Activated CD4-positive, alpha-beta T cell treated with anti-CD3 and anti-CD28 coated beads, Interleukin-2, amount 10 ng/mL, durations not matched to agents 24 days and 14 days (primary cell): ENCODE measurements at places on chromosomes 1 and 21. TPM values are rescaled to one million over a fixed set of nuclear protein-coding genes. Genes with fewer than 3 reads are reported as not detected.

Gene TAL1
- total RNA-seq = not detected in 2 replicates

DNA sequence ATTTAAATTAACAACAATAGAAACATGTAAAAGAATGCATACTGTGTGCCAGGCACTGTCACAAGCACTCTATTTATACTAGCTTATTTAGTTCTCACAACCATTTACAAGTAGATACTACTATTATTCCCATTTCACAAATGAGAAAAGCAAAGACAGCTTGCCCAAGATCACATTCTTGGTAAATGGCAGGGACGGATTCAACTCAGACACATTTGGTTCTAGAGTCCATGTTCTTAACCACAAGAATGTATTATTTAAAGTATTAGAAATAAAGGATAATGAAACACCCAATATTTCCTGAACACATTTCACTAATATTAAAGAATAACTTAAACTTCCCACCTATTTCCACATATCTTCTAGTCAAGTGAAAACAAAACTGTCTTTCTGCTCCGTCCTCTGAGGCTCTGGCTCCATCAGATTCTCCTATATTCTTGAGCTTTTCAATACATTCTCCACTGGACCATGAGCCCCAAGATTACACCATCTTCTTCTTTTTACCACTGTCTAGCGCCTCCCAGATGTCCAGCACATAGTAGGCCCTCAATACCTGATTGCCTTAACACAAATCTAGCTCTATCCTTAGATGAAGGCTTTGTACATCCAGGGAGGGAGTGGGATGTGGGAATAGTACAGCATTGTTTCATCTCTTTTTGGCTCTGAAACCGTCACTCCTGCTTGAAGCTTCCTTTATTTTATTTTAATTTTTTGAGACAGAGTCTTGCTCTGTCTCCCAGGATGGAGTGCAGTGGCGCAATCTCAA, 29.3 kb downstream of the SOD1 start:
- H3K27ac ChIP-seq = no peak overlapping the region
- no peaks in the 10 kb centered on the region for H3K27me3 ChIP-seq
- H3K36me3 ChIP-seq = peaks cover 68% of the 10 kb centered on the region
- H3K4me1 ChIP-seq = no peaks in the 10 kb centered on the region

- H3K4me3 ChIP-seq = no peak overlapping the region
- H3K27ac ChIP-seq = no peak overlapping the region
- H3K4me1 ChIP-seq = peaks cover 5% of the 10 kb centered on the region
- no peaks in the 10 kb centered on the region for H3K36me3 ChIP-seq
Measured at GRCh38 chr1:22750685-22751051, 40.0 kb downstream of the EPHB2 start.

- no peak overlapping the region for H3K4me3 ChIP-seq
- H3K4me1 ChIP-seq = no peaks in the 10 kb centered on the region
- no peak for DNase-seq
- no peaks in the 10 kb centered on the region for H3K27me3 ChIP-seq
- H3K36me3 ChIP-seq = no peaks in the 10 kb centered on the region
- no peak overlapping the region for H3K27ac ChIP-seq
Measured at GRCh38 chr1:11540773-11541160, 61.8 kb downstream of the DISP3 start.

Gene ZNF648
- not detected in 2 replicates for total RNA-seq

Gene PKNOX1
- total RNA-seq = 23.1 and 26.2 TPM in 2 replicates

- DNase-seq = no peak
- no peaks in the 10 kb centered on the region for H3K36me3 ChIP-seq
- H3K4me3 ChIP-seq = no peak overlapping the region
- no peaks in the 10 kb centered on the region for H3K27me3 ChIP-seq
Measured at GRCh38 chr1:34478515-34479076, 276.3 kb upstream of the GJB5 start.

Gene LCE2A
- not detected in 2 replicates for total RNA-seq

Gene TMOD4
- total RNA-seq = 1.3 and 1.8 TPM in 2 replicates

DNA sequence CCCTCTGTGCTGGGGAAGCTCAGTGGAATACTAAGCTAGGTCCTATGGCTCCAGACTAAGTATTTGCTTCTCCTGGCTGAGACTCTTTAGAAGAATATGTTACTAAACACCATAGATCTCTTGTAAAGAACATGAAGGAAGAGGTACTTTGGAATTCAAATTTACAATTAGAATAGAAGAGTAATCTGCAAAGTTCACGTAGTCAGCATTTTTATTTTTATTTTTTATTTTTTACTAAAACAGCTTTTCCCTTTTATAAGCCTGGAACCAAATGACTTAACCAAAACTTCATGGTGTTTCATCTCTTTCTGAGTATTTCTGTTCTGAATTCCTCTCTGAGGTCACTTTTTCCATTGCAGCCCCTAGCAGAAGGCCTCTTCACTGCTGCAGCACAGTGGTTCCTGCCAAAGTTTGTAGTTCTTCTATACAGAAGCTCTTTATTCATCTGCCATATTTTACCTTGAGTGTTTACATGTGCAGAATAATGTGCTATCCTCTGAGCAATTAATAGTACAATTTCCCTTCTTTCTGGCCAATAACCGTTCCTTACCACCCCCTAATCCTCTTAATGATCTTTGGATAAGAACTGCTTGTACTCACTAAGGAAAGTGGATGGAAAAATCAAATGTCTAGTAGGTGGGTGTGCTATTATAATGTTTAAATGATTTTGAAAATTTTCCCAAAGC, 27.2 kb downstream of the TSEN15 start:
- H3K36me3 ChIP-seq = no peaks in the 10 kb centered on the region
- peaks cover 9% of the 10 kb centered on the region for H3K4me1 ChIP-seq
- H3K27ac ChIP-seq = peak overlapping the region; percentile 39
- H3K4me3 ChIP-seq = no peak overlapping the region

DNA sequence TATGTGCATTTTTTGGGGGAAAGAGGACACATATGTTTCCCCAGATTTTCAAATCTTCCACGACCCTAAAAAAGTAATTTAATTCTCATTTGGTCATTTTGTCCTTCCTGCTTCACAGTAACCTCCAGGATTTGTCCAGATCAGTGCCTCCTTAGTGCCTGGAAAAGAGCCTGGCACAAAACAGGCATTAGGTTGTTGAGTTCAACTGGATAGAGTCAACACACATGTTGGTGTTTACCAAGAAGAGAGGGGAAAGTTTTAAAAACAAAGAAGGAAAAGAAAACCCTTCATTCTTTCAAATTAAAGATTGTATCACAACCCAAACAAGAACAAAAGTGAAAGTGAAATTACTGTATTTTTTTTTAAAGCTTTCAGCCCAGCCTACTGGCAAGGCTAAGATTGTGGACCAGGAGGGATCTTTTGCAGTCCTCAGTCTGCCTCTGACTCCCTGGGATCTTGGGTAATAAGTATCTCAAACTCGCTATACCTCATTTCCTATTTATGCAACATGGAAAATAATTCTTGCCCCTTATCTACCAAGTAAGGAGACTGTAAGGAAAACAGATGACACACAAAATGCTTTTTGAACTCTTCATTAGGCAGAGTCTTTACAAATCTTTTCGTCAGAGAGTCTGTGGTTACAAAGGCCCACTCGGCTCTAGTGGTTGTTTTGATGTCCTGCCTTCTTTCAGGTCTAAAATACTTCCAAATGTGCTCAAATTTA, 57.8 kb downstream of the ZNF281 start:
- H3K27me3 ChIP-seq = no peaks in the 10 kb centered on the region
- H3K4me3 ChIP-seq = peak overlapping the region; percentile 53
- H3K4me1 ChIP-seq = peaks cover 38% of the 10 kb centered on the region
- DNase-seq = peak; percentile 77
- H3K27ac ChIP-seq = peak overlapping the region; percentile 67

DNA sequence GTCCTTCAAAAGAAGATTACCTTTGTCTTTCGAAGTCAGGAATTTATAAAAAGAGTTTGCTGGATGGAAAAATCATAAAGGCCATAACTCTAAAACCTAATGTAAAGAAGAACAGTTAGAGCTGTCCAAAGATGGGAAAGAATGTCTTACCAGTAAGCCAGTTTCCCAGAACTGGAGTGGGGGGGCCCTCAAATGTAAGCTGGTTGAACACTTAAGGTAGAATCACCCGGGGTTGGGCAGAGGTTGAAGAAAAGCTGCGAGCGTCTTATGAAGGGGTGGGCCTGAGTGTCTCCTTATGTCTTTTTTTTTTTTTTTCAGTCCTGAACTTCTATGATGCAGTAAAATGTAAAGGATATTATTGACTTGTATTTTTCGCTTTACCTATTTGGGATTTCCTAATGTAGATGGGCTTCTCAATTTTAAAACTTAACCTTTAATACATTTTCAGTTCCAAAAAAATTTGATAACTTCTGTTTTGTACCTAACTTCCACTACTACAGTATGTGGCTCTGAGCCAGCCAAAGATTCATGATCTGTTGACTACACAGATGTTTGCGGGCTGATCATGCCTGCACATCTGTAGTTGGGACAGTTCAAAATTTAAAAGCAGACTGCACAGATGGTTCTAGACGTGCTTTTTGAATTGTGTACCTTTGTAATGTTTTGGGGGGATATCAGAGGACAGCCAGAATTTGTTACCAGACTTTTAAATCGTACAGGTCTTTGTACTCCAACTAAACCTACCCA, 43.6 kb downstream of the NFYC start:
- peaks cover 34% of the 10 kb centered on the region for H3K36me3 ChIP-seq
- H3K4me3 ChIP-seq = no peak overlapping the region
- peaks cover 32% of the 10 kb centered on the region for H3K4me1 ChIP-seq
- H3K27ac ChIP-seq = no peak overlapping the region
- DNase-seq = no peak

Gene ACOT11
- total RNA-seq = 1.3 and 1.6 TPM in 2 replicates

DNA sequence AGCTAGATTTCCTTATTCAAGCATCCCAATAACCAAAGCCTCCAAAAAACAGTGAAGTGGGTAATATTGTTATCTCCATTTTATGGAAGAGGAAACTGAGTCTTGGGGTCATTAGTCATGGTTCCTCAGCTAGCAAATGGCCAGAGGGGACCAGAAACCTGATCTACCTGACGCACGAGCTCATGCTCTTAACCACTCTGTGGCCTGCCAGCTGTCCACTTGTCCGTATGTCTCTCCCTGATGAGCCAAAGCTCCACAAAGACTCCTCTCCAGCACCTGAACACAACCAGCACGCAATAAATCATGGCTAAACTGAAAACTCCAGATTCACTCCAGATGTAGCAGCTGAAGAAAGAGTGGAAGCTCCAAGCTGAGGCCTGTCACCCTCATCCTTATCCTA, 5.8 kb downstream of the CAPN8 start:
- H3K36me3 ChIP-seq = no peaks in the 10 kb centered on the region
- H3K27me3 ChIP-seq = peaks cover 13% of the 10 kb centered on the region
- no peak for DNase-seq
- no peaks in the 10 kb centered on the region for H3K4me1 ChIP-seq

GRCh38 chr1:21836010-21836409, 23.9 kb downstream of the LDLRAD2 start:
- H3K4me1 ChIP-seq = no peaks in the 10 kb centered on the region
- H3K4me3 ChIP-seq = no peak overlapping the region
- H3K36me3 ChIP-seq = peaks cover 8% of the 10 kb centered on the region
- H3K27me3 ChIP-seq = no peaks in the 10 kb centered on the region

Gene HORMAD1
- not detected in 2 replicates for total RNA-seq

Gene RAB3B
- total RNA-seq = 0.02 TPM in 2 replicates

DNA sequence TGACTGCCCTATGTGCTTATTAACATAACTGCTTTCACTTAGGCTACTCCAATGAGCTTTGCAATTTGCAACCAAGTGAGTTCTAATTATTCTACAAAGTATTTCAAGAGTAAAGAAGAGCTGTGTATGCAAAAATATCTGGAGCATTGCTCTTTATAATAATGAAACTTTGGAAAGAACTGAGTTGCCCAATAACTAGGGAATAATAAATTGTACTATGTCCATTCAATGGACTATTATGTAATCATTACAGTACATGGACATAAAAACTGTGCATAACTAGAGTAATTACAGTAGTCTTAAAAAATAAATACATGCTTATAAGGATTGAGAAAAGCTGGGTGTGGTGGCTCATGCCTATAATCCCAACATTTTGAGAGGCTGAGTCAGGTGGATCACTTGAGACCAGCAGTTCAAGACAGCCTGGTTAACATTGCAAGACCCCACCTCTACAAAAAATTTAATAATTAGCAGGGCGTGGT, 70.3 kb upstream of the JAK1 start:
- H3K27me3 ChIP-seq = peaks cover 2% of the 10 kb centered on the region
- DNase-seq = no peak
- H3K4me1 ChIP-seq = peaks cover 2% of the 10 kb centered on the region
- no peaks in the 10 kb centered on the region for H3K36me3 ChIP-seq
- H3K27ac ChIP-seq = no peak overlapping the region

DNA sequence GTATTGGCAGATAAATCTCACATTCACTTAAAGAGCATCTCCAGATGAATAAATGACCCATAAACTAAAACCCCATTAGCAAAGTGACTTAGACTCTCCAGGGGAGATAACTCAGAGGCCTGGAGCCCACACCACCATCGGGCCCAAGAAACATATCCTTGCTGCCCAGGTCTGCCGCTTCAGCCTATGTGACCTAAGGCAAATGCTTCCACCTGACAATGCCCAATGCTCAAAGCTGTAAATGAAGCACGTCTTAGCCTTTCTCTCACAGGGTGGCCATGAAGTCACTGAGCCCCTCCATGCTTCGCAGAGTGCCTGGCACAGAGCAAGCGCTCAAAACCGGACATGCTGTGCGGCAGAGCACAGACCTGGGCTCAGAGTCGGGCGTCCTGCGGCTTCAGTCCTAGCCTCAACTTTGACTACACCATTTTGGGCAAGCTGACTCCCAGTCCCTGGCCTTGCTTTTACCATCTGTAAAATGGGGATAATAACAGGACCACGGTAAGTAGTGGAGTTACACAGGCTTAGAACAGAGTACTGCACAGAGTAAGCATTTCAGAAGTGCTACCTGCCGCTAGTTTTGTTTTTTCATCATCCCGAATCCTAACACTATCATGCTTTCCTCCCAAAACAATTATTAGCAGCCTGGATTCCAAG, 23.7 kb downstream of the NOL9 start:
- peaks cover 3% of the 10 kb centered on the region for H3K4me1 ChIP-seq
- no peak overlapping the region for H3K4me3 ChIP-seq
- H3K36me3 ChIP-seq = peaks cover 59% of the 10 kb centered on the region
- no peak for DNase-seq

- peaks cover 4% of the 10 kb centered on the region for H3K36me3 ChIP-seq
- no peak for DNase-seq
- peaks cover 28% of the 10 kb centered on the region for H3K27me3 ChIP-seq
- H3K27ac ChIP-seq = no peak overlapping the region
- H3K4me1 ChIP-seq = peaks cover 27% of the 10 kb centered on the region
- no peak overlapping the region for H3K4me3 ChIP-seq
Measured at GRCh38 chr1:40318970-40319621, 2.0 kb upstream of the COL9A2 start.

DNA sequence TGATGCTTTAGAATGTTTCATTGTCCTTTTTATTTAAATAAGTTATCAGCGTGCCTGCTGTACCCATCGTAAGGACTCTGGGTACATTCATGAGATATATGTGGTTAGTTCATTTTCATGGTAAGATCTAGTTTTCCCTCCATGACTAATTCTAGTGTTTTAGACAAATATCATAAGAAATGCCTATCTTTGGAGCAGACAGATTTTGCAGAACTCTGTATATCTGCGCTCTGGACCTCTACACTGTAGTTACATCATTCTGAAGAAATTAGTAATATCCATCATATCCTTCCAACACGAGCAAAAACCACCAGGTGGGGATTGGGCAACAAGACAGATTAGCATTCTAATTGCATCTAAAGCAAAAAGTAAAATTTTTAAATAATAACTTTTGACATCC, 499.2 kb downstream of the SETD4 start:
- H3K27me3 ChIP-seq = peaks cover 6% of the 10 kb centered on the region
- H3K4me3 ChIP-seq = no peak overlapping the region
- H3K4me1 ChIP-seq = no peaks in the 10 kb centered on the region
- H3K27ac ChIP-seq = no peak overlapping the region
- DNase-seq = no peak

- peaks cover 73% of the 10 kb centered on the region for H3K36me3 ChIP-seq
- peaks cover under 1% of the 10 kb centered on the region for H3K4me1 ChIP-seq
- DNase-seq = no peak
- no peak overlapping the region for H3K4me3 ChIP-seq
- H3K27me3 ChIP-seq = no peaks in the 10 kb centered on the region
- no peak overlapping the region for H3K27ac ChIP-seq
Measured at GRCh38 chr1:53203466-53203865, 6.8 kb downstream of the CPT2 start.
